ENCODE measurements at places on chromosomes 16 and 17. TPM values are rescaled to one million over a fixed set of nuclear protein-coding genes. Genes with fewer than 3 reads are reported as not detected.

Gene SPATA22
- total RNA-seq, result not detected

Gene STH
- total RNA-seq, result not detected

Gene KCNJ12
- 0.67 TPM for total RNA-seq

Gene KRT34
- total RNA-seq, result not detected

Gene HOXB1
- total RNA-seq, result not detected

Gene NOTUM
- total RNA-seq, result not detected

Gene SGCA
- total RNA-seq, result 6.8 TPM

Gene MYL4
- 1.4 TPM for total RNA-seq

Gene SLX4
- total RNA-seq, result 6.7 TPM

Gene SHISA6
- 0.73 TPM for total RNA-seq

Gene PRR15L
- 347 TPM for total RNA-seq

Gene GAS2L2
- not detected for total RNA-seq

Gene SMPD3
- total RNA-seq, result 31.8 TPM

Gene MYH3
- 3.2 TPM for total RNA-seq

Gene PITPNM3
- 15.9 TPM for total RNA-seq

Gene ZNF594
- 10.9 TPM for total RNA-seq

Gene KCNJ2
- 17.3 TPM for total RNA-seq

Gene MPP3
- total RNA-seq, result 3.7 TPM

Gene MYH8
- total RNA-seq, result not detected

Data from mucosa of descending colon (tissue), 3 donors.